ENCODE measurements at places on chromosomes 6 and 20.

- no peak for DNase-seq
Observed at GRCh38 chr6:125899726-125900182, 56.8 kb upstream of the HINT3 start.

DNA sequence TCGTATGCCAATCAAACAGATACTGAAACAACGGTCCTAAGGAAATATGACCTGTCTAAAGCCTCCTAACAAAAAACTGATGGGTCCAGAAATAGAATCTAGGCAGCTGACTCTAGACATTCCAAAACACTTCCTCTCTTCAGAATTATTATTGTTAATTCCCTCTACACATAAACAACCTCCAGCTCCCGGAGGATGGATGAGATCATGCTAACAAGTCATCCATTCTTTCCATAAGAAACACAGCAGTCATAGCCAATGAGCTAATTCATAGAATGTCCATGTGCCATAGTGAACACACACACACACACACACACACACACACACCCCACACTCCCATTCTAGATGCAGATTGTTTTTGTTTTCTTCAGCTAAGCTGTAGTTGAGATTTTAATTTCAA, 44.3 kb downstream of the HDGFL1 start:
- DNase-seq: peak; percentile 73

- DNase-seq: peak; percentile 98
Observed at GRCh38 chr6:168968228-168968627, 285.4 kb downstream of the THBS2 start.

DNA sequence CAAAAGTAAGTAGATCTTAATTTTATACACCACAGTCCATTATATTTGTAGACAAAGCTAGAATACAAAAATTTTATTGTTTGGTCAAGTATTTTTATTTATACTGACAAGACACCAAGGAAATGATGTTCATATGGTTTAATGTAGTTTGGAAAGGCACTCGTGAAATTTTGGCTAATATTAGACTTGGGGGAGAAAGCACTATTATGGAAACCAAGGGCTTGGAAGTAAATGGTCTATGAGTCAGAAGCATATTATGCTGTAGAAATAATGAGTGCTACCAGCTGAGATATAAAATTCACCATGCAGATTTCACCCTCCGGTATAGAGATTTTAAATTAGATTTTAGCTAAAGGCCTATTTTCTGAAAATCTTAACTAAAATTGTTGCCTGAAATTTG, 233.6 kb downstream of the KCNQ5 start:
- no peak for DNase-seq

DNA sequence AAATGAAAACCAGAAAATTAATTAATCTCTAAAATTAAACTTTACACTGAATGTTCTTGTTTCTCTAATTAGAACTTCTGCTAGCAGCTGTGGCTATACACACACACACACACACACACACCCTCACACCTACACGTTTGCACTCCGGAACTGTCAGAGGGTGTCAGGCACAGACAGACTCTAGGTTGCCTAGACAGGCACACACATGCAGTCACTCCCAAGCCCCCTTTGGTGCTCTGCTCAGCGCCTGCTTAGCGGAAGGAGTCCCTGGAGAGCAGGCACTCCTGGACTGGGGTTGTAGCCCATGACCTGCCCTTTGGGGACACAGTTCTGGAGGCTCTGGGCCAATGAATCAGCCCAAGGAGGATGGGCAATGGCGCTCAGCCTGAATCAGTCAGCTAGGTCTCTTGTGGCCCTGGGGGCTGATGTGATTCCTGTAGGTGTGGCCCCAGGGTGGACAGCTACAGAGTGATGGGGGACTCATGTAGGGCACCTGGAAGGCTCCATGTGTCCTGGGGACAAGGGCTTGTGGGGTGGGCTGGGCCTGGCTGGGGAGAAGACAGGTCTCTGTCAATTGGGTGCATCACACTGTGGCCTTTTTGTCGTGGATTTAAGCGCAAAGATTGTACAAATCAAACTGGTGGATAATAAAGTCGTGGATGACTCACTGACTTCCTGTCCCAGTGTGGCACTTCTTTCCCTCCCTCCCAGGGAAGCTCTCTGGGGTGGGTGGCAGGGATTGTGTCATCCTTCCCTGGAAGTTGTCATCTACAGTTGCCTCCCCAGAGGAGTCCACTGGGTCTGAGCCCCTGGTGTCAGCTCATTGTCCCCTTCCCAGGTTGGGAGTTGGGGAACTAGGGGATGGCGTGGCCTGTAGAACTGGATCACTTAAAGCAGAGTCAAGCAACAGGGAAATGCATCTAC, 8.8 kb downstream of the TMEM151B start:
- no peak for DNase-seq

DNA sequence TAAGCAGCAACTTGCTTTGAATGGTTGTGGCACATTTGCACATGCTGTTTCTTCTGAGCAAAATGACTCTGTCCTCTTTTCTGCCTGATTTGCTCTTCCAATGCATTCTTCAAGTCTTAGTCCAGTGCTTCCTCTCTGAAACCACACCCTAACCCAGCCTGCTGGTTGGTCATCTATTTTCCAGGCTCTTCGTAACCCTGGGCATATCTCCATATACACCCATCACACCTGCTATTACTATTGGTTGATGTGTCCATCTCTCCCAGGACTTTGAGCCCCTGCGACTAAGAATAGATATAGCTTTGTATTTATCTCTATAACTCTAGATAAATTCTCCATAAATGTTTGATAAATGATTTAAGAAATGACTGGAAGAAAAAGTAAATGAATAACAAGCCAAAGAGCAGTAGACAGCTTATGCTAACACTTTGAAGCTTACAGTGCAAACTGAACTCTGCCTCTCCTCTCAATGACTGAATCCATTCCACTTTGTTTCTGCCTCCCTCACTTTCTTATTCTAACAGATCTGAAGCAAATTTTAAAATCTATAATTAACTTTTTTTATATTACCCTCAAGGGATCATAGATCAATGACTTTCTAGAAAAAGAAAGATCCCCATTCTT, 59.7 kb upstream of the NT5E start:
- no peak for DNase-seq

DNA sequence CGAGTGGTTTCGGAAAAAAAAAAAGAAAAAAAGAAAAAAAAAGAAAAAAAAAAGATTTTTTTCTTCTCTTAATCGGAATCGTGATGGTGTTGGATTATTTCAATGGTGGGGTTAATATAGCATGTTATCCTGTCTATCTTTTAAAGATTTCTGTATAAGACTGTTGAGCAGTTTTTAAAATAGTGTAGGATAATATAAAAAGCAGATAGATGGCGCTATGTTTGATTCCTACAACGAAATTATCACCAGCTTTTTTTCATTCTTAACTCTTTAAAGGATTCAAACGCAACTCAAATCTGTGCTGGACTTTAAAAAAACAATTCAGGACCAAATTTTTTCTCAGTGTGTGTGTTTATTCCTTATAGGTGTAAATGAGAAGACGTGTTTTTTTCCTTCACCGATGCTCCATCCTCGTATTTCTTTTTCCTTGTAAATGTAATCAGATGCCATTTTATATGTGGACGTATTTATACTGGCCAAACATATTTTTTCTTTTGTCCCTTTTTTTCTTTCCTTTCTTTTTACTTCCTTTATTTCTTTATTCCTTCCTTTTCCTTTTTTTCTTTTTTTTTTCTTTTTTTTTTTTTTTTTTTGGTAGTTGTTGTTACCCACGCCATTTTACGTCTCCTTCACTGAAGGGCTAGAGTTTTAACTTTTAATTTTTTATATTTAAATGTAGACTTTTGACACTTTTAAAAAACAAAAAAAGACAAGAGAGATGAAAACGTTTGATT, 3.6 kb downstream of the SOX4 start:
- DNase-seq: peak; percentile 63

DNA sequence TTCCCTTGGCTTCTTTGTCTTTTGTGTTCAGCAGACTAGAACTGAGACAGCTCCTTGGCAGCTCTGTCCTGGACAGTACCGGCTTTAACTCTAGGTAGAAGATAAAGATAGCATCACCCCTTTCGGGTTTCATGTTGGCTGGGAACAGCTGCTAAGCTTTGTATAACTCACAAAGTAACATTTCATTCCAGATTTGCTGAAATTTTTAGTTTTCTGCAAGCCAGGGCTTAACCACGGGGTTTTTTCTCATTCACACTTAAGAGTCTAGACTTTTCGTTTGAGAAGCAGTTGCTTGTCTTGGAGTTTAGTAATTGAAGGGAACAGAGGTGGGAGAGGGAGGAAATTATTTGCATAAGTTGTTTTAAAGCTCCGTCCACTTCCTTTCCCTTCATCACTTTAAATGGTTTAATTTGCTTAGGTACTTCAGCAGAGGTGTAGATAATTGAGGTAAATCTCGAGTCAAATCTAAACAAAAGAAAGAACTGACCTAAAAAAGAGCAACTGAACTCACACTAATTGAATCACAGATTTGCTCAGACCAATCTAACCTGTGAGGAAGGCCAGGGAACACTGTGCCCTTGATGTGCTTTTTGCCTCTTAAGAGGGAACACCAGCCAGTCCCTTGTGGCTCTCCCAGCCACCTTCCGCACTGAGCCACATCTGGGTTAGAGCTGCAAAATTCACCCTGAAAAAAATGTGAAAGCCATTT, 48.3 kb downstream of the RREB1 start:
- peak; percentile 77 for DNase-seq

DNA sequence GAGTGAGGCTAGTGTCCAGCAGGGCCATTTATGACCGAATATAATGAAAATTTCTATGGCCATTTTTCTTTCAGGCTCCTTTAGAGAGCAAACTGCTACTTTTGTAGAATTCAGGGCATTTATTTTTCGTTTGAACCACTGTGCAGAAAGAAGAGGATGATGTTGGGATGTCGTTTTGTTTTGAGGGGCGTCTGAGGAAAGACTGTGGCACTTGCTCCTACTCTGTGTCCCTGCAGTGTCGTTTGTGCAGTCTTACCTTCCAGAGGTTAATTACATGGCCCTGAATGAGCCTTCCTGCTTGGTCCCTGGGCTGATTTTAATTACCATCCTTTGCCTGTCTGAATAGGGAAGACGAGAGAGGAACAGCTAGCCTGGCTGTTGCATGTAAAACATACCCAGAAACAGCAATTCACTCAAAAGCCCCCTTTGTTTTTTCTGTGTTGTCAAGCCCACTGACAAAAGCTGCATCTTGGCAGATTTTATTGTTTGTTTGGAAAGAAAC, 65.3 kb downstream of the CTNNBL1 start:
- DNase-seq: no peak

DNA sequence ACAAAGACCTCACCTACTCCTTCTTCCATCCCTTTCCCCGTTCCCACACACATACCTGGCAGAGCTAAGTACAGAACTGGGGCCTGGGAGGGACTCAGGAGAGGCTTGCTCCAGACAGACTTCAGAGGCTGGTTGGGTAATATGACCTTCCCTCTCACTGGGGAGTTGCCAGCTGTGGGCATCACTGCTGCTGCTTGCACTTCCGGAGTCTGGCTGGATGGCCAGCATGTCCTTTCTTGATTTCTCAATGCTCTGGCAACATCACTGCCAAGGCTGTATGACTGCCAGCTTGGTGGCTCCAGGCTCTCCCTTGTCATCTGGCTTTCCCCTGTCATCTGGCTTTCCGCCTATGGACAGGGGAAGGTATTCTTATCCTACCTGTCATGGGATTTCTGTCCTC, 47.8 kb downstream of the CDH22 start:
- DNase-seq: peak; percentile 1

DNA sequence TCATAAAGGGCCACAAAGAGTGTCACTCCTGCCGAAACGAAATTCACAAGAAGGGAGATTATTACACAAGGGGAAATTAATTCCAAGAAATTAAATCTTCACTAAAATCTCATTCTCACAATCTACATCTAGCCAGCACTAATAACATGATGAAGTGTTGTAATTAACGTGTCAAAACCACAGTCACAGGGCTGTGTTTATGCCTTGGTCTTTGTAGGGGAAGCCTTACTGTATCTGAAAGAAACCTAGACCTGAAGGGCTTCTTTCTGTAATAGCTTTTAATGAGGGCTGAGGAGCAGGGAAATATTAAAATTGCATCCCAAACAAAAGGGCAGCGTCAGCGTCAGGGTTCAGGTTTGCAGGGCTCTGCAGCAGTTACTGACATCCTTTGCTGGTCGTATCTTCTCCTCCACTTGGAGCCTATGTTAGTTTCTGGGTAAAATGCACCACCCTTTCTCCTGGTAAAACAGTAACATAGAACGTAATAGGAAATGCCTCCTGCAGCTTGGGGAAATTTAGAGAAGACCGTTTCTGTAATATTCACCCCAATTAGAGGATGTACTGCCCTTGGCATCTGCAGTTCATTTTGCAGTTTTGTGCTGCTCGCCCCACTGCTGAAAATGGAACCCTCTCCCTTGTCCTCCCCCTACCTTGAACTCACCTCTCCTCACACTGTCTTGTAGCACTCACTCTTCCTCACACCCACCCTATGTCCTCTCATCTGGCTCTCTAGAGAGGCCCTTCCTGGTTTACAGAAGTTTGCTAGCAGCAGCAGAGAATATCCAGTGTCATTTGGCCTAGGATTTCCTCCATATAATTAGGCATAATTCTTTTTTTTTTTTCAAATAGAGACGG, 109.0 kb upstream of the TRAF3IP2 start:
- no peak for DNase-seq

GRCh38 chr20:2219481-2220006, 76.3 kb upstream of the TGM3 start:
- DNase-seq: no peak

DNA sequence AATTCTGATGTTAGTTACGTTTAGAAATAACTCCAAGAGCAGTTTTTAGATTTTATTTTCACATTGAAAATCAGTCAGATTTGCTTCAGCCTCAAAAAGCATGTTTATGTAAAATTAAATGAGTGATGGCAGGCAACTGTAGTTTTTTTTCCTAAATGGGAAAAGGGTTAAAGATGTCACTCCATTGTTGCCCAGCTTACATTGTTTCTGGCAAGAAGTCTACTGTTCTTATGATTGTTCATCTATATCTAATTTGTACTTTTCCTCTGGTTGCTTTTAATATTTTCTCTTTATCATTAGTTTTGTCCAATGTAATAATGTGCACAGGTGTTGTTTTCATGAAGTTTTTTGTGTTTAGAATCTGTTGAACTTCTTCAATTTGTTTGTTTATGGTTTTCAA, 6.7 kb upstream of the TTK start:
- DNase-seq: no peak

DNA sequence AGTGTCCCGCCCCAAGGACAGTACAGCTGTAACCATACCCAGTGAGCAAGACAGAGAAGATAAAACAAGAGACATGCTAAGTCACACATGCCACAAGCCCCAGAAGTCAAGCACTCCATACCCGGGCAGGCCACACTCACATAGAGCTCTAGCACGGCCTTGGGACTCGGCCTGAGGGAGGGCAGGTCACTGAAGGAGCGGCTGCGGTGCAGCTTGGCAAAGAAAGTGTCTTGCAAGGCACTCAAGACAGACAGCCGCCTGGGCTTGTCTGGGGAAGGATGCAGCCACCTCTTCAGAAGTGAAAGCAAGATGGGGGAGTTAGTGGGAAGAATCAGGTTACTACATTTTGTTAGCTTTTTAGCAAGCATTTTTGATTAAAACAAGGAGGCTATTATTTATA, 48.7 kb upstream of the ARMH2 start:
- DNase-seq: no peak

DNA sequence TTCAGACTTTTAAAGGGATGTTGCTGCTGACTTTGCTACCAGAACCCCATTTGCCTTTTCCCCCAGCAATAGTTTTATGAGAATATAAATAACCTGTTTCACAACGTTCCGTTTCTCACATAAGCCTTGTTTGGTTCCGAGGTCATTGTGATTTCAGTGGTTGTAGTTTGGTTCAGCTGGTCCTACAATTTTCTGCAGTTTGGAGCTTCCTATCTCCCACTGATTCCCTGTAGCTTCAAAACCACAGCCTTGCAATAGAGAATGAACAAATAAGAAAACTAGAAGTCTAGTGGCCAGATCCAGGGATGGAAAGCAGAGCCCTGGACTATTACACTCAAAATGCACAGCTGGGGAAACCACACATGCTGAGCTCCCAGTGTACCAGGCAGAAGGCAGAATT, 24.1 kb upstream of the SH3BGRL2 start:
- DNase-seq: peak; percentile 31

Measured in myocyte (in vitro differentiated cells).